Activated CD4-positive, alpha-beta T cell treated with anti-CD3 and anti-CD28 coated beads, Interleukin-2, amount 10 ng/mL, durations not matched to agents 7 days and 5 days (primary cell): ENCODE measurements at places on chromosomes 12 and 14. TPM values are rescaled to one million over a fixed set of nuclear protein-coding genes. Genes with fewer than 3 reads are reported as not detected.
A peak's percentile ranks its signal among the peaks of the same experiment; 100 is the strongest.

DNA sequence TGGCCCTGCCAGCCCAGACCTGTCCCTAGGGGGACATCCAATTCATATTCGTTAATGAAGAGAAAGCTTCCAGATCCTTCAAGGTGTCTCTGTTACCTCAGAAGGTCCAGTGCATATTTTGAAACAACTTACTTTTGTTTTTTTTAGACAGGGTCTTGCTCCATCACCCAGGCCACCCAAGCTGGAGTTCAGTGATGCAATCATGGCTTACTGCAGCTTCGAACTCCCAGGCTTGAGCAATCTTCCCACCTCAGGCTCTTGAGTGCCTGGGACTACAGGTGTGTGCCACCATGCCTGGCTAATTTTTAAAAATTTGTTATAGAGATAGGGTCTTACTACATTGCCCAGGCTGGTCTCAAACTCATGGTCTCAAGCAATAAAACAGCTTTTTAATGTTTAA lies 48.4 kb downstream of the B4GALNT3 start:
- no peak for DNase-seq

DNA sequence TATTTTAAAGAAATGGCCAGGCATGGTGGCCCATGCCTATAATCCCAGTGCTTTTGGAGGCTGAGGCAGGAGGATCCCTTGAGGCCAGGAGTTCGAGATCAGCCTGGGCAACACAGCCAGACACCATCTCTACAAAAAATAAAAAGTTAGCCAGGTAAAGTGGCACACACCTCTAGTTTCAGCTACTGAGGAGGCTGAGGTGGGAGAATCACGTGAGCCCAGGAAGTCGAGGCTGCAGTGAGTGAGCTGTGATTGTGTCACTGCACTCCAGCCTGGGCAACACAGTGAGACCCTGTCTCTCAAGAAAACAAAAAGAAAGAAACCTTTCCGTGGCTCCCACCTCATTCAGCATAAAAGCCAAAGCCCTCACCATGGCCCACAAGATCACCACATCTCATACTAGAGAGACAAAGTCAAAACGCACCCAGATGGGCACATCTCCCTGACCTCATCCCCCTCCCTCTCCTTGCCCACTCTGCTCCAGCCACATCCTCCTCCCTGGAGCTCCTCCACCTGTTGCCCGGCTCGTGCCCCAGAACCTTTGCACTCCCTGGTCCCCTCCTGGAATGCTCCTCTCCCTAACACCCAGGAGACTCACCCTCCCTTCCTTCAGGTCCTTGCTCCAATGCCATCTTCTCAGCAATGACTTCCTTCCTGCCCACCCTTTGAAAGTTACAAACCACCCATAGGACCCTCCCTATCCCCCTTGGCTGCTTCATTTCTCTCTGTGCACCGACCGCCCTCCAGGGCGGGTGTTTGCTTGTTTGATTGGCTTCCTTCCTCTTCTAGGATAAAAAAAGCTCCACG lies 4.8 kb upstream of the SCARB1 start:
- no peak for DNase-seq

- peak; percentile 77 for DNase-seq
These were observed 42.4 kb upstream of the SGPP1 start for GRCh38 chr14:63770187-63770807.

GALNT8 gene
- 1.0 TPM for total RNA-seq

DNA sequence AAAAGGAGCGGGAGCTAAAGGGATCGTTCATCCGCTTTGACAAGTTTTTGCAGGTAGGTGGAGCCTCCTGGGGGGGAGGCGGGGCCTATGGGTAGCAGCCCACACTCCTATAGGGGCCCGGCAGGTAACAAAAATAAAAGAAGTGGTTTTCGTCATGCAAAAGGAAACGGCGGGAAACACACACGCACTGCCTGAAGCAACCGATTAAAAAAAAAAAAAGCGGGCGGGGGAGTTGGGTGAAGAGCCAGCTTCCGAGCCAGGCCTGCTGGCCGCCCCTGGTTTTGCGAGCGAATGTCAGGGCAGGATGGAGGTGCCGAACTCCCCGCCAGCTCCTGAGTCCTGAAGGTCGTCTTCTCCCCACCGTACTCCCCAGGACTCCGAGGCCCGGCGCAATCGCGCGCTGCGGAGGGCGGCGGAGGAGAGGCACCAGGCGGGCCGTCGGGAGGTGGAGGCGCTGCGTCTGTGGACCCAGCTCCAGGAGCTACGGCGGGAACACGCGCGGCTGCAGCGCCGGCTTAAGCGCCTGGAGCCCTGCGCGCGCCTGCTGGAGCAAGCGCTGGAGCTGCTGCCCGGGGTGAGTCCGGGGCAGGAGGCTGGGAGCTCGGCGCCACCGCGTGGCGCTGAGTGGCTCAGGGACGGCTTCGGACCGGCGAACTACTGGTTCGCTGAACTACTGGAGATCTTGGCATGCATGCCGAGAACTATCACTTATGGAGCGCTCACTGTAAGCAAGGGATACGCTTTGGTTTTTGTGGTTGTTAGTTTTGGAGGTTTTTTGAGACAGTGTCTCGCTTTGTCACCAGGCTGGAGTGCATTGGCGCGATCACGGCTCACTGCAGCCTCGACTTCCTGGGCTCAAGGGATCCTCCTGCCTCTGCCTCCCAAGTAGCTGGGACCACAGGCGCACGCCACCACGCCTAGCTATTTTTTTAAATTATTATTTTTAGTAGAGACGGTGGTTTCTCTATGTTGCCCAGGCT lies 3.6 kb downstream of the CFAP73 start:
- peak; percentile 68 for DNase-seq

ANKRD33 gene
- not detected for total RNA-seq

GRCh38 chr12:68349921-68350606 lies 17.9 kb upstream of the MDM1 start:
- no peak for DNase-seq

DNA sequence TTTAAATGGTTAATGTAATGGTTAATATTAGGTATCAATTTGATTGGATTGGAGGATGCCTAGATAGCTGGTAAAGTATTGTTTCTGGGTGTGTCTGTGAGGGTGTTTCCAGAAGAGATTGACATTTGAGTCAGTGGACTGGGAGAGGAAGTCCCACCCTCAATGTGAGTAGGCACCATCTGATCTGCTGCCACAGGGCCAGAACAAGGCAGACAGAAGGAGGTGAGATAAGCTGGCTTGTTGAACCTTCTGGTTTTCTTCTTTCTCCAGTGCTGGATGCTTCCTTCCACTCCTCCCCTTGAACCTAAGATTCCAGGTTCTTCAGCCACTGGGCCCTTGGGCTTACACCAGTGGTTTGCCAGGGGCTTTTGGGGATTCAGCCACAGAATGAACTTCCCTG lies 756.5 kb upstream of the LRFN5 start:
- no peak for DNase-seq

EID3 gene
- 5.8 TPM for total RNA-seq

DNA sequence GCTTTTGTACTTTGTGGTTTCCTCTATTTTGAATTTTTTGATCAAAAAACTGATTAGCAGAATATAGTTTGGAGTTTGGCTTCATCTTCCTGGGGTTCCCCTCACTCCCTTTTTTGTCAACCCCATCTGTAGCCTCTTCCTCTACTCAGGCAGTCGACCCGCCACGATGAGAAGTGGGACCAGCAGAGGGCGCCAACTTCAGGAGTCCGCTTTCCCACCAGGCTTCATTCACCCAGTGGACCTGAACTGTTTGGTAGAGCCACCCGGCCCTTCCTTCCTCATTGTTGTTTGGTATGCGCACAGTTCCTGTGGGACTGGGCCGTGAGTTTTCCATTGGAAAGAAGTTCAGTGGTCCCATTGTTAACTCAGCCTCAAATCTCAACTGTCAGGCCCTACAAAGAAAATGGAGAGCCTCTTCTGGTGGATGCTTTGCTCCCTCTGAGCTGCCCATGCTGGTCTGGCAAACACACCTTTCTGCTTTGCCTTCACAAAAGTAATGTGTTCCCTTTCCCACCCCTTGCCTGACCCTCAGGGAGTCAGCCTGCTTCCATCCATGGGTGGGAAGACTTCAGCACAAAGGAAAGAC lies 21.7 kb downstream of the TMBIM6 start:
- peak; percentile 81 for DNase-seq

PIK3C2G gene
- total RNA-seq = not detected
